ENCODE measurements at places on chromosomes 7 and 10. TPM values are rescaled to one million over a fixed set of nuclear protein-coding genes. Genes with fewer than 3 reads are reported as not detected.

Gene ARHGAP22
- 44.4 TPM for total RNA-seq

- DNase-seq: peak; percentile 93
These were observed at the start of gene GLI3 for GRCh38 chr7:42236976-42237810. Gene GLI3, minus strand, starts transcription at chr7:42237209. Its CDS starts 13,956 bp downstream, at chr7:42223253.

DNA sequence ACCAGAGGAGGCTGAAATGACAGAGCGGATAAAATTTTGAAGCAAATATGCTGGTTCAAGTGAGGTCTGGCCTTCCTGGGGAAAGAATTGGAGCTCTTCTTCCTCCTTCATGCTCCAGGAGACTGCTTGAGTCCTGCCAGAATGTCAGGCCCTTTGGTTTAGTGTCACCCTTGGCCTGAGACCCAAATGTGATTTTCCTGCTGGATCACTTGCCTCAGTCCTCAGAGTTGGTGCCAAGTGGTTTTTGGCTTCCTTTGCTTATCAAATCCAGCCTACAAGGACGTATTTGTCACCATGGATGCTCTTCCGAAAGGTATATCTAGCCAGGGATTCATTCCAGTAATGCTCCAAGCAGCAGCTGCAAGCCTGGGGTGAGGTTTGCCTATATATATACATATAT, 118.4 kb downstream of the PLPP4 start:
- no peak for DNase-seq

Gene BZW2
- total RNA-seq: 61.0 TPM

GRCh38 chr7:129530795-129531391, 28.6 kb downstream of the SMKR1 start:
- peak; percentile 95 for DNase-seq

Gene NPC1L1
- not detected for total RNA-seq

GRCh38 chr7:22251281-22251680, 105.7 kb downstream of the RAPGEF5 start:
- DNase-seq: no peak

DNA sequence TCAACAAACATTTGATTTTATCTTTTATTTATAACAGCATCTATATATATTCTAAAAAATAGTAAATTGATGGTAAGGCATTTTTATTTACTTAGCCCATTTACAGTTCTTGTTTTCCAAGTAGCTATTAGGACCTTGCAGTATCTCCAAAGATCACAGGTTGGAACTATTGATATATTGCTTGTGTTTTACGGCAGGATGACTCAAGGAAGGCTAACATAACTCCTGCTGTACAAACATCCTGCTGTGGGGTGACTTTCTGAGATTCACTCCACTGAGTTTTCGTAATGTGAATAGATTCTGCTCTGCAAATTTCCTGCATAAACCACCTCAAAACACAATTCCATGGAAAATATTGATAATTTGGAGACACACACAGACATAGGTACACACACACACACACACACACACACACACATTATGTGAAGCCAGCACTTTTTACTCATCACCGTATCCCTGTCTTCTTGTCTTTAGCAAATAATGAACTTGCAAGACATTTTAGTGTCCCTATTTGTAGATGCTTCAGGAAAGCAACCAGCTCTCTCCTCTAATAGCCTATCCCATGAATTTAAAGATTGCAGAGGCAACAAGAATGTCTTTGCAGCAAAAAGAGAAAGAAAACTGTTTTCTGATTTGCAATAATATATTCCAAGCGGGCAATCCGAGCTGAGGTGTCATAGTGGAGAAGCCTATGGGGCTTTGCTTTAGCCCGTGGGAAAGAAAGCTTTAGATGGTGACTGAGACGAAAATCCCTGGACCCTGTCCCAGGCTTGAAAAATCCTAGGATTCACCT, 722 bp downstream of the AGR2 start:
- DNase-seq: no peak

Gene CYP3A4
- not detected for total RNA-seq

DNA sequence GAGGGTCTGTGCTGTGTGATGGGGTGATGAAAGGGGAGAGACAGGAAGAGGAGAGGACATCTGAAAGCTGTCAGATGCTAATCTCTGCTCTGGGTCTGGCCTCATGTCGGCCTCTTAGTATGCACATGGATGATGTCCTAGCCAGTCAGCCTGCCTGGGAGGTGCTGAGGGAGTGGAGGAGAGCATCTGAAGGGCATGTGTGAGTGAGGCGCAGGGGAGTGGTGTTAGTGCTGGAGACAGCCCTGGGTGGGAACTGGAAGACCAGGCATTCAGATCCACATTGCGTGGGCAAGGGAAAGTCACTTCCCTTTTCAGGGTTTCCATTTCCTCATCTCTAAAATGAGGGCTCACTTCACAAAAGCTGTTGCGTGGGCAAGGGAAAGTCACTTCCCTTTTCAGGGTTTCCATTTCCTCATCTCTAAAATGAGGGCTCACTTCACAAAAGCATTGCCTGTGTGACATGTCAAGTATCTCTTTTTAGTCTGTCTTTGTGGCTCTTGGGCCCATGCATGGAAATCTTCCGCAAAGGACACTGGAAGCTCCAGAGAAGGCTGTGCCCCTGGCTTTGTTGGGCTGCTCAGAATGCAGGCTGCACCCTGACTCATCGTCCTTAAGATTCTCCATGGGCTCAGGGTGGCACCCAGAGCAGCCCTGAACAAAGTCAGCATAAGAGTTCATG, 10.0 kb downstream of the SFTPD start:
- DNase-seq: no peak

DNA sequence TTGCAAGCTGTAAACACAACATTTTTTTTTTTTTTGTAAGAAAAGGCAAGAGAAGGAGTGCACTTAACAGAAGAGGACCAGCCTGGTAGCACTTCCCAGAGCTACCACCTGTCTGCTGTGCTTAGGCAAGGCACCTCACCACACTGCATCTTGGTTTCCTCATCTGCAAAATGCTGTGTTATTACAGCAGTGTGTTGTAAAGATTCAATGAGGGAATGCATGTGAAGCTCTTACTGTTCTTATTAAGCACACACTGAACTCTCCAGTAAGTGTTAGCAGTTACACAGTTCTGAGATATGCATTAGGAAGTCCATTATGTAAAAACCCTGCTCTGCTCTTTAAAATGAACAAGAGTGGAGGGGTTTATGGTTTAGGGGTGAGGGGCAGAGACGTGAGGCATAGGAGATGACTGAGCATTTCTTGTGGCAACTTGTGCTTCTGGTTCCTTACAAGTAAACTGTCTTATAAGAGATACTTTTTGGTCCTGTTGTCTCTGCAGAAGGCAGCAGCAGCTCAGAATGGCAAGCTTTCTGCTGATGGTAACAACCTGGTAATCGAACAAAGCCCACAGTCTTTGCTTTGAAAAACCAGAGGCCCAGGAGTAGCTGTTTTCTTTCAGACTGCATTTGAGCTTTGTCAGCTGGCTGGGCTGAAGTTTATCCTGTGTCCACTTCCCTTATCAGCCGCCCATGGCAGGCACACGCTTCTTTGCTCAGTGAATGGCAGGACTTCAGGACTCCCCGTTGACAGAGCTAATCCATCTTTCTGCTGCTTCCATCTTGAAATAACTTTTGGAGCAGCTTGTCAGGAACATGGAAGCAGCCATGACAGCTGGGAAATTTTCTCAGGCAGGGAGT, 98.8 kb upstream of the BMPER start:
- DNase-seq: no peak

- DNase-seq: no peak
These were observed 2.0 kb upstream of the KIAA1217 start for GRCh38 chr10:24206926-24207325.

GRCh38 chr10:19111501-19112267, 63.1 kb downstream of the MALRD1 start:
- DNase-seq: no peak

- DNase-seq: no peak
These were observed 83.5 kb downstream of the TNS3 start for GRCh38 chr7:47498229-47499056.

DNA sequence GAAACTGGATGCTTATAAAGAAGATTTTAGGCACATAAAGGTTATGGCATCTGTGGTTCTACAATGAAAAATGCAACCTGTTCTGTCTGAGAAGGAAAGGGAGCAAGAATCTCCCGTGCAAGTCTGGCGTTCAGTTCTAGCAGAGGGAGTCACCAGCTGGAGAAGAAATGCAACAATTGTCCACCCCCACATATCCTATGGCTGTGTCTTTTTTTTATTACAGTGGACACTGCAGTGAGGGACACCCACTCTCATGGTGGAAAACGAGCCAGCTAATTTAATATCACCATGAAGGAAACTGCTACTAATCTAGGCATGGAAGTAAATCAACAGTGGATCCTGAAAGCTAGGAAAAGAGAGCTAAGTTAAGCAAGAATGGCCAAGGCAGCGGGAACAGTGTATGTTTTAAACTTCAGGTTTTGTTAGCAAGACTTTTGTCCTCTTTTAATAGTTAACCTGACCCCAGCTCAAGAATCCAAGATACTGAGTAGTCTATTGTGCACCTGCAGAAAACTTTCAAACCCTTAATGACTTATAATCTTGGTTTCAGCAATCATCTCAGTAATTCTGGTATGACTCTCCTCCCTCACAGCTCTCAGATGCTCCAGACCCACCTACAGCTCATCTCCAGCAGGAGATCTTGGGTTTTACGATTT, 149.3 kb downstream of the FGFR2 start:
- no peak for DNase-seq

- DNase-seq: no peak
These were observed 15.5 kb upstream of the PDLIM1 start for GRCh38 chr10:95306318-95306650.

Gene OR13A1
- not detected for total RNA-seq

- DNase-seq: no peak
These were observed 37.8 kb downstream of the OSBPL3 start for GRCh38 chr7:24942226-24942625.

DNA sequence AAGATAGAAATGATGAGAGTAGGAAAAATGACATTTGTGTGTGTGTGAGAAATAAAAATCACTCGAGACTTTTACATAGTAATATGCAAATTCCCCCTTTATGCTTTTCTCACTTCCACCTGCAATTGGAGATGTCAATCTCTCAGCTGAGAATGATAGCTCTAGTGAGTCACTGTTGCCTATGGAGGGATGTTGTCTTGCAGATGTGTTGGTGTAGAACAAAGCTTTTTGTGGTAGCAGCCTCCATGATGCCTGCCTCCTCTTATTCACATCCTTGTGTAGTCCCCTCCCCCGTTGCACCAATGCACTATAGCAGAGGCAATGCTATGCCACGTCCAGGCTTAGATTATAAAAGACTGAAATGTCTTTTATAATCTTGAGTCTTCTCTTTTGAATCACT, 33.8 kb downstream of the SPAG6 start:
- DNase-seq: no peak

Gene MACC1
- 0.11 TPM for total RNA-seq

- no peak for DNase-seq
These were observed 110.6 kb downstream of the ACTR3B start for GRCh38 chr7:152870106-152870693.

All from GM23248 (cell line).